ENCODE measurements at places on chromosomes 7 and 10. TPM values are rescaled to one million over a fixed set of nuclear protein-coding genes. Genes with fewer than 3 reads are reported as not detected.

The SEMA3C gene
- total RNA-seq = not detected

DNA sequence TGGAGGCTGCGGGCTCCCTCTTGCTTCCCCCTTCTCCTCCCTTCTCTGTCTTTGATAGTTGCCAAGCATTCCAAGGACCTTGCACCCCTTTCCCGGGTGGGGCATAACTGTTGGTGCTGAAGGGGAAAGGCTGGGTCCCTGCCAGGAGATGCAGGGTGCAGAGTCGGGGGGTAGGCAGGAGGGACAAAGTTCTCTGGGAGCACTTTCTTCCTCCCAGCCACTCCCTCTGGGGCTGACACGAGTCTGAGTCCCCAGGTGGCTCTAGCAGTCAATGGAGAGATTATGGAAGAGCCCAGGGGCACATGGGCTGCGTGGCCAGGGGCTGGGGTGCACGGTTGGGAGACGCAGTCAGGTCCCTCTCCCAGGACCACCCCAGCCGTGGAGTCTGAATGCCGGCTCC lies 2.1 kb downstream of the CLDN15 start:
- no peak for DNase-seq

DNA sequence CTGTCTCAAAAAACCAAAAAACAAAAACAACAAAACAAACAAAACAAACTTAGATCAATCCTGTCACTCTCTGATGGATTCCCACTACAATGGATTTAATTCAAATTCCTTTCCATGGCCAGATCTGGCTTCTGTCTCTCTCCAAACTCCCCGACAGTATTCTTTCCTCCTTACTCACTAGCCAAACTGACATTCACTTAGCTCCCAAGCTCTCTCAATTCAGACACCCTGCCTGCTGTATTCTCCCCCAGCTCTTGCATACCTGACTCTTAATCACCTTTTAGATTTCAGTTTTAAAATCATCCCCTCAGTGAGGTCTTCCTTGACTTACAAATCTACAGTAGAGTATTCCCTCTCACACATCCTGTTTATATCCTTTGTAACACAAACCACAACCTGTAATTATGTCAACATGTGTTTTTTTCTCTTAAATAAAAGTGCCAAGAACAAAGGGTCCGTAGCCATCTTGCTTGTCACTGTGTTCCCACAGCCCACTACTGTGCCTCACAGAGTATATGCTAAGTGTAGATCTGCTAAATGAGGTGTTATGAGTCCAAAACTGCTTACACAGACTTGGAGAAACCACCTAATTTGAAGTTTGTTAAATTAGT lies 14.4 kb downstream of the HERPUD2 start:
- DNase-seq = no peak

DNA sequence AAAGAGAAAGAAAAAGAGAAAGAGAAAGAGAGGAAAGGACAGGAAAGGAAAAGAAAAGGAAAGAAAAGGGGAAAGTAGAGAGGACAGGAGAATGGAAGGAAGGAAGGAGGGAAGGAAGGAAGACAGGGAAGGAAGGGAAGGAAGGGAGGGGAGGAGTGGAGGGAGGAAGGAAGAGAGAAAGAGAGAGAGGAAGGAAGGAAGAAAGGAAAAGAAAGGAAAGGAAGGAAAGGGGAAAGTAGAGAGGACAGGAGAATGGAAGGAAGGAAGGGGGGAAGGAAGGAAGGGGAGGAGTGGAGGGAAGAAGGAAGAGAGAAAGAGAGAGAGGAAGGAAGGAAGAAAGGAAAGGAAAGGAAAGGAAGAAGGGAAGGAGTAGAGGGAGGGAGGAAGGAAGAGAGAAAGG lies 96.4 kb upstream of the APBB1IP start:
- no peak for DNase-seq

GRCh38 chr10:130655313-130656186 lies 519.4 kb downstream of the GLRX3 start:
- DNase-seq = no peak

GRCh38 chr7:151261529-151261928 lies 13.0 kb upstream of the SMARCD3 start:
- DNase-seq = no peak

The CPSF4 gene
- 63.2 TPM for total RNA-seq

DNA sequence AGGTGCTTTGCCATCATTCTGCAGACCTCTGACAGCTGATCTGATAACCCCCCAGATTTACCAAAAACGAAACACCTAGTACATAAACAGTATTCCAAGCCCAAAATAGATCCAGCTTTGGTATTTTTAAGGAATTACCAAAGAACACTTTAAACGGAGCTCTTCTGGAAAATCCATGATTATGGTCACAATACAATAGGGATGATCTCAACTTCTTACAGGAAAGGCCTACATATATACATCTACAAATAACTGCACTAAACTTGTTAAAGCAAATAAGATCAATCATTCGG lies 69.7 kb downstream of the HTR7 start:
- DNase-seq = no peak

- DNase-seq = no peak
These were observed 76.7 kb downstream of the MACC1 start for GRCh38 chr7:20140291-20141001.

The HOXA4 gene
- total RNA-seq = 0.24 TPM

DNA sequence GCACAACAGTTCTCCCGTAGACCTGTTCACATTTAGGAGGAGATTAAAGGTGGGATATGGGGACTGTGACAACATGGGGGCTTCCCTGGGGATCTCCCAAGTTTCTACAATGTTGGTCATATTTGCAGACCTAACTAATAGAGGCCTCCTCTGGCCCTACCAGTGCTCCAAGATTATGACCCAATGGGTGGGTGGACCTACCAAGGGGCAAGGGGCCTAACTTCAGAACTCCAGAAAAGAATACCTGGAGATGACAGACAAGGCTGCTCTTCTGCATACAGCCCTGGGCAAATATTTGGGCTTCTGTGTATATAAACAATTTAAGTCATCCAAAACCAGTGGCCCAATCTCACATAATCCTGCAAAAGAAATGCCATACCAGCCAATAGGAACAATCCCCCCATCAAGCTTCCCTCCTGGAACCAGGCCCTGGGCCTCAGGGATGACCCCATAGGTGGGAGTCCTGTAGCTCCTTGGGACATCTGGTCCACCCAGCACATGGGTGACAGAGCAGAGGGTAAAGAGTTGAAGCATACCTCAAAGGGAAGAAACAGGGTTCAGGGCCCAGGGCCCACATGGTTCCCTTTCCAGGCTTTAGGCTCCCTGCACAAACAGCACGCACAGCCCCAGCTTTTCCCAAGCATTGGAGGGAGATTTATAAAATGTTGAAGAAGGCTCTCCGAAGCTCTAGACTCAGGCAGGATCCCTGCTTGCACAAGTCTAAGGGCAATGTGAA lies 86.1 kb upstream of the CHST15 start:
- DNase-seq = no peak

The SLC16A9 gene
- total RNA-seq = not detected

DNA sequence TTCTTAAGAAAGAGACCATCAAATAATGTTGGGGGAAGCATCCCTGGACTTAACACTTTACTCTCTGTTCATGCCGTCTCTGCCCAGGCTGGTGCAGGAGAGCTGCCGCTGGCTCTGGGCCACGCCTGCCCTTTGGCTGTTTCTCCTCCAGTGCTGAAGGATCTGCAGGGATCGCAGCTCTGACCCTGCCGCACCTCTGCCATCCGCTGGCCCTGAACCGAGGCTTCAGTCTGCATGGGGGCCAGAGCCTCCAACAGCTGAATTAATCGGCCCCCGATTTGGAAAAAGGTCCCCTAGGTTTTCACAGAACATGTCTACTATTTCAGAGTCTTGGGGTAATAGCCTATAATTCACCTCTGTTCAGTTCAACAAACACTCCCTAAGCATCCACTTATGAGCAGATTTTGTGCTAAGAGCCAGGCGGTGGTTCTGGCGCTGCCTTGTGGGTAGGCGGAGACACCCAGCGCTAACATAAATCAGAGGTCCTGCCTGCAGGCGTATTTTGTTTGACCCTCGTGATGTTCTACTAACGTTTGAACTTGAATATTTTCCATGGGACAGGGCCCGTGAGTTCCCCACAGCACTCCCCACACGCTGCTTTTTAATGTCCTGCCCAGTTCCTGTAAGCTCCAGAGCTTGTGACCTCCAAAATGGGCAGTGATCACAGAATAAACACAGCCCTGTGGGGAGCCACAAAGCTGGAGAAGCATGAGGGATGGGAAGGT lies 99.0 kb downstream of the DYNC2I1 start:
- no peak for DNase-seq

The ZNF511 gene
- total RNA-seq = 40.3 TPM

Data from B cell (primary cell).